COLO829 (cell line): ENCODE measurements at places on chromosomes 4 and X.

- no peak for DNase-seq
Measured at GRCh38 chr4:57504139-57504538, 394.0 kb upstream of the IGFBP7 start.

- no peak for DNase-seq
Measured at GRCh38 chr4:98627531-98628257, 30.7 kb downstream of the TSPAN5 start.

DNA sequence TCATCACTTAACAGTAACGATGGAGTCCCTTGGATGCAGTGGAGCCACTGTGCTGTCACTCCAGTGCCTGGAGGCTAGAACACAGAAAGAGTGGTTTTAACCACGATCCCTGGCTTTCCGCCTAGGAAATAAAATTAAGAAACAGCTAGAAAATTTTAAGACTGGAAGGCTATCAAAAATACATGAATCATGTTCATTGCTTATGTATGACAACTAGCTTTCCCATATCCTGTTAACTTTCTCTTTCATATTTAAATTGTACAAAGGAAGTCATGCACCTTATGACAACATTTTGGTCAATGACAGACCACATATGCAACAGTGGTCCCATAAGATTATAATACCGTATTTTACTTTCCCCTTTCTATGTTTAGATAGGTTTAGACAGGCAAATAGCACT, 115.1 kb downstream of the GALNTL6 start:
- DNase-seq: no peak

GRCh38 chrX:72604705-72605104, 32.1 kb upstream of the HDAC8 start:
- no peak for DNase-seq

GRCh38 chr4:21476757-21477156, 471.8 kb downstream of the KCNIP4 start:
- no peak for DNase-seq

GRCh38 chrX:10107483-10107882, 49.3 kb upstream of the CLCN4 start:
- DNase-seq: no peak

GRCh38 chr4:61556277-61556676, 356.2 kb downstream of the ADGRL3 start:
- no peak for DNase-seq

DNA sequence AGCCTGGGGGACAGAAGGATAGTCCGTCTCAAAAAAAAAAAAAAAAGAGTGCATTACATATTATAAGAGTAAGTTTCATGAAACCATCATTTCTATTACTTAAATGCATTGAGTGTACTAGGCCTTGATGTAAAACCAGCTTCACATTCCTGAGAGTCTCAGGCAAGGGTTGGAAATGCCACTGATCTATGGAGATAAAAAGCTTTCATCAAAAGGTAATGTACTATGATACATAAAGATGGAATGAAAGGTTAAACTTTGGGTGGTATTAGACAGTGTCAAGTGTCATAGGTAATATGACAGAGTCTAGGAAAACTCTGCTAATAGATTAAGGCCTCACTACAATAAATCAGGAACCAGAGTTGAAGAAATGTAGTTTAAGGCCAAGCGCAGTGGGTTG, 7.4 kb downstream of the CFAP97 start:
- DNase-seq: no peak

- no peak for DNase-seq
Measured at GRCh38 chr4:168388890-168389289, 70.3 kb upstream of the DDX60 start.

GRCh38 chr4:59818656-59819055, 1381.5 kb upstream of the ADGRL3 start:
- DNase-seq: peak; percentile 58

DNA sequence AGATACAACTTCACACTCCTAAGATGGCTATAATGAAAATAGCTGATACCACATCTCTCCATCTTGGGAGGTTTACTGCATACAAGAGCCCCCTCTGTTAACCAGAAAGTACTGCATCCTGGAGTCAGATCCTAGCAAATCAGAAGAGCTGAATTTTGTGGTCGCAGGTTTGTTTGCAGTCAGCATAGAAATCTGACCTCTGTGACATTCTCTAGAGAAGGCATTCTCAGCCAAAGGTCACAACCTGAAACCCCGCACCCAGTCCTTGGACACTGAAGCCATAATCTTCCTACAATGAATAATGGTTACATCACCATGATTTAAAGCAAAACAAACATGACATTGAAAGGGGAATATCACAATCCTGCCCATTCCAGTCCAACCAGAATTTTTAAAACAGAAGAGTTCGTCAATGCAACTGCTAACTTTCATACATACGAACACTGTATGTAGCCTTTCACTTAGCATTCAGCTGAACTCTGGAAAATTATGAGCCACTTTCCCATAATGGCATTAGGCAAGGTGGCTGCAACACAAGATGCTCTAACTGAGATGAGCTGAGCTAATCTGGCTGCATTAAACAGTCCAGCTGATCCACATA, 17.6 kb downstream of the HS6ST2 start:
- peak; percentile 6 for DNase-seq

DNA sequence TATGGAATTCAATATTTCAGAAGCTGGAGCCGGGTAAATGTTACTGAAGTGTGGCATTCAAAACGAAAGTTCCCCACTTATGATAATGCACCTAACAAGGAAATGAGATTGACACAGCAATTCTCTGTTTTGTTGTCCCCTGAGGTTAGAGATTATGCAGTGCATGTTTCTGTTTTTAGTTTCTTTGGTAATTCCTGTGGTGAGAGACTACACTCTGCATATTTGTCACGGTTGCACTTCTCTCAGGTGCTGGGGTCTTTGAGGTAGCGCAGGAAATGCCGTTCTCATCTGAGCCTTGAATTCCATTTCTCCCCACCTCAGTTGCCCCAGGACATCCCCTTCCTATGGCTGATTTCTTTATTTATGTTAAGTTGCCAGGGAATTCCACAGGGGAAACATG, 15.3 kb upstream of the BEND4 start:
- DNase-seq: no peak

GRCh38 chrX:126342859-126343258, 176.8 kb upstream of the DCAF12L2 start:
- no peak for DNase-seq

DNA sequence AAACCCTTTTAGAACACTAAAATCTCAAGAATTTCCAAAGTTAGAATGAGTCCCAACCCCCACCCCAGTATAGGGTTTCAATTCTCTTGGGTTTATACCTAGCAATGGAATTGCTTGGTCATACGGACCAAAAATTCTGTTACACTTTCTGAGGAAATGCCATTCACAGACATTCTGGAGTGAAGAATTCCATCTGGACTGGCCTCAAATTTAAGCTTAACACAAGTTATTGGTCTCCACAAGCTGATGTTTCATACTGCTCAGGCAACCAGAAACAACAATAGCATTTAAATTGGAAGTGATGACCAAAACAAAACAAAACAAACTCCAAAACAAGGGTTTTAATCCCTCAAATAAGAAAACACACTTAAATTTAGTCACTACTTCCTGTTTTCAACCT, 51.1 kb downstream of the GPC4 start:
- no peak for DNase-seq

- no peak for DNase-seq
Measured at GRCh38 chr4:106034220-106034619, 138.9 kb downstream of the NPNT start.

DNA sequence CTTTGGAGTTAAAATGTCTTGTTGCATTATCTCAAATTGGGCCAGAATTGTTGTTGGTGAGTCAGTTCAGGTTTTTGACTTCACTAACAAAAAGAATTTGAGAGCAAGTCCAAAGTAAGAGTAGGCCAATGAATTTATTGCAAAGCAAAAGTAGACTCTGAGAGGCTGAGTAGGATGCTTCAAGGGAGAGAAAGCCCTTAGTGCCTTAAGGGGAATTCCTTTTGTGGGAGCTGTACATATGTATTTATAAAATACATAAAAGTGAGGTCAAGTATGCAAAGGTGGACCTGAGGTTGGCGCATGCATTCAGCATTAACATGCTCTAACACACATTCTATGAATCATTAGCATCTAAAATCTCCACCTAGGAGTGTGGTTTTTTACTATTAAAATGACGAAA, 565.4 kb downstream of the GRXCR1 start:
- no peak for DNase-seq

DNA sequence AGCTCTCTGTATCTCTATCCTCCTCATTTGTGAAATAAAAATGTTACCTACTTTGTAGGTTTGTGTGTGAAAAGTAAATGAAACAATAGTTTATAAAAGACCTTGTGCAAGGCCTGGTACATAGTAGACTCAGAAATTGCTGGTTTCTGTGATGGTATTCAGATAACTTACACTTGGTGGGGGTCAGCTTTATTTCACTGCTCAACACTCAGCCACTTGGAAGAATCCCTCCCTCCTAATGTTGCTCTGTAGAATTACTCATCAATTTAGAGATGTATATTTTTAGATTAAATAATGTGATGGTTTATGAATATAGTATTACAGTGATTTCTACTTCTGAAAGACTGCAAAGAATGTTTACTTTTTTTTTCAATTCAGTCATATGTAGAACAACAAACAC, 32.7 kb downstream of the SMARCAD1 start:
- DNase-seq: no peak

- DNase-seq: no peak
Measured at GRCh38 chr4:109434007-109434971, 674 bp downstream of the SEC24B start.

- DNase-seq: peak; percentile 48
Measured at GRCh38 chr4:2220016-2220630, 21.8 kb downstream of the HAUS3 start.

DNA sequence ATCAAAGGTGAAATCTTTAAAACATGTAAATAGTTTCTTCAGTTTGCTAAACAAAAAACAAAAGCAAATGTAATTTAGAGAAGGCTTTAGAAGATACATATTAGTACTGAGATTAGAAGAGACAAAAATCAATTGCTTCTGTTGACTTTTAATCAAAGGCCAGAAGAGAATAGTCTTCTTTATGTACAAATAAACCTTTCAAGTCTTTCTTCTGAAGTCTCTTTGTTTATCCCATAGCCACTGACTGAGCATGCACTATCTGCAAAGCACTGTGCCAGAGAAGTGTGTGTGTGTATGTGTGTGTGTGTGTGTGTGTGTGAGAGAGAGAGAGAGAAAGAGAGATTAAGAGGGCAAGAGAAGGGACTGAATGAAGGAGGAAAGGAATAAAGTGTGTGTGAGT, 198.4 kb downstream of the GLUD2 start:
- DNase-seq: peak; percentile 62

GRCh38 chr4:139958739-139959098, 195.3 kb downstream of the MAML3 start:
- no peak for DNase-seq

DNA sequence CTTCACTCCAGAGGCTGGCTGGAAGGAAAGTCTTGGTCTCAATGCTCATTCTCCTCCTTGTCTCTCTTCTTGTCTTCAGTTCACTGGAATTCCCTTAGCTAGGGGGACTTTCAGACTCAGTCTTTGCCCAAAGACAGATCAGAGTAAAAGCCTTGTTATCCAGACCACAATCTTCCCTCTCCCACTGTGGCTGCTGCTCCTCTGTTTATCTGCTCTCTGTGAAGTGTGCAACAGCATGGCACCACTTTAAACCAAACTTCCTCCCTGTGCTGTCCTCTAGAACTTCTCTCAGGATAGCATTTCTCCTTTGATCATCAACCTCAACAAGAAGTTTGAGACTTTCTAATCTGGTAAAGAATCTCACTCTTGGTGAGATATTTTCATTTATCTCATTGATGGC, 530.1 kb upstream of the SLIT2 start:
- no peak for DNase-seq

- DNase-seq: peak; percentile 4
Measured at GRCh38 chrX:152601848-152602616, 35.7 kb upstream of the GABRQ start.

DNA sequence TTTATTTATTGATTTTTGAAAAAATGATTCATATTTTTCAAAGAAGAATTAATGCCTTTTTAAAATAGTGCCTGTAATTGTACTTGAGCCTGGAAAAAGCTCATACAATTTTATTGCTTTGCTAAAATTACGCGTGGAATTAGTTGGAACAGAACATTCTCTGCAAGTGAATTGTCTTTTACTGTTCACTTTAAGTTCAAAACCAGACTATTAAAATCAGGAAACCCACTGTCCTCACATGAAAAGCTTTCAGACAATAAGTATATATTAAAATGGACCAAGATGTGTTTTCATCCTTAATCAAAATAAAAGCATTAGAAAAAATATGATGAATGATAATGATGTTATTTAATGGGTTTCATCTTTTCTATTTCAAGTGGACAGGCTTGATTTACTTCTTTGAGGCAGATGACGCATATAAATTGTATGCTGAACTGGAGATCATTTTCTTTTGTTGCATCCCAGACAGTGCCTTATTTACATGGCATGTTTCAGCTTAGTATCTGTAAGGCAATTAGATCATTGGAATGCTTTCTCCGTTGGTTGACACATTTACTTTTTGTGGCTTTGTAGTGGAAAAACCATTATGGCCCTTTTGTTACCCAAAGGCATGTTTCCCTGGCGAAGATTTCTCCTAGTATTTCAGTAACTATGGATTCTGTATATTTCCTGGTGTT, 299.0 kb upstream of the MAGEC2 start:
- no peak for DNase-seq

GRCh38 chr4:112674376-112674775, 37.4 kb downstream of the LARP7 start:
- DNase-seq: no peak

DNA sequence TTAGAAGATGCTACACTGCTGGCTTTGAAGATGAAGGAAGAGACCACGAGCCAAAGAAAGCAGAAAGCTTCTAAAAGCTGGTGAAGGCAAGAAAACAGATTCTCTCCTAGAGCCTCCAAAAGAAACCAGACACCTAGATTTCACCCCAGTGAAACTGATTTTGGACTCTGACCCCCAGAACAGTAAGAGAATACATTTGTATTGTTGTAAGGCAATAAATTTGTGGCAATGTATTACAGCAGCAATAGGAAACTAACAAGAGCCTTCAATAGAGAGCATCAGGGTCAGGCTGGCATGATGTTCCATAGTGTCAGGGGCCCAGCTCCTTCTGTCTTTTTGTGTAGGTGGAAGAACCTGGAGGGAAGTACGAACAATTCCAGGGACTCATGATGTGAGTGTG, 6.0 kb upstream of the TEC start:
- DNase-seq: no peak

DNA sequence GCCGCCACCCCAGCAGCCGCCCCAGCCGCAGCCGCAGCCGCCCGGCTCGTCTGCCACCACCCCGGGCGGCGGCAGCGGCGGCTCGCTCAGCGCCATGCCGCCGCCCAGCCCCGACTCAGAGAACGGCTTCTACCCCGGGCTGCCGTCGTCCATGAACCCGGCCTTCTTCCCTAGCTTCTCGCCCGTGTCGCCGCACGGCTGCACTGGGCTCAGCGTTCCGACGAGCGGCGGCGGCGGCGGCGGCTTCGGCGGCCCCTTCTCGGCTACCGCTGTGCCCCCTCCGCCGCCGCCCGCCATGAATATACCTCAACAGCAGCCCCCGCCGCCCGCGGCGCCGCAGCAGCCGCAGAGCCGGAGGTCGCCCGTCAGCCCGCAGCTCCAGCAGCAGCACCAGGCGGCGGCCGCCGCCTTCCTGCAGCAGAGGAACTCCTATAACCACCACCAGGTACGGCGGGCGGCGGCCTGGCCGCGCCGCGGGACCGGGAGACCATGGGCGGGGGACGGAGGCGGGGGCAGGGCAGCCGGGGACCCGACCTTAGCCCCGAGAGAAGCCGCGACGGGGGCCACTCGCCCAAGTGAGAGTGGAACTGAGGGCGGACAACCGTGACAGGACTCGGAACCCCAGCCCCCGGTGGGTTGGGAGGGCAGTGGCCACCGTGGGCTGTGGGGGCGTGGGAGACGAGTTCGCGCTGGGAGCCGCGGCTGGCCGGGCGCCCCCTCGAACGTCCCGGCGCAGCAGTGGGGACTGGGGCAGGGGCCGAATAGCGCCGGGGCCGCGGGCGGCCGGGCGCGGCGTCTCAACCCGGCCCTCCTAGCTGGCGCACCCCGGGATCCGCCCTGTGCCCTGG, 1.8 kb downstream of the CPEB2 start:
- no peak for DNase-seq
